ENCODE measurements at places on chromosomes 6 and 20.

- DNase-seq, result no peak
These were observed 337.7 kb downstream of the TPBG start for GRCh38 chr6:82701341-82701740.

DNA sequence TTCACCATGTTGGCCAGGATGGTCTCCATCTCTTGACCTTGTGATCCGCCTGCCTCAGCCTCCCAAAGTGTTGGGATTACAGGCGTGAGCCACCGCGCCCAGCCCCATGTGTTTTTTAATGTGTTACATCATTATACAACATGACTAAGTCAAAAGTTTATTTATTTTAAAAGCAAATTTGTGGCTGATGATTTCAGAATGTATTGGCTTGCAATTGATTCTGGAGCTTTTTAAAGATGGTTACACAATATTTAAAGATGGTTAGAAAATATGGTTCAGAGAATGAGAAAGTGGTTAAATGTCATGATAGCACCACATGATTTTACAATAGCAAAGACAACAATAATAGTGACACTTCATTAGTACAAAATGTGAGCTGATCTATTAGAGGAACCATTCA is 80.5 kb downstream of the SASH1 start:
- no peak for DNase-seq

GRCh38 chr6:17656644-17657043 is 50.1 kb downstream of the NUP153 start:
- no peak for DNase-seq

- DNase-seq, result no peak
These were observed 472 bp upstream of the PAQR8 start for GRCh38 chr6:52361414-52361944.

GRCh38 chr6:39061182-39061581 is 12.6 kb downstream of the GLP1R start:
- no peak for DNase-seq

DNA sequence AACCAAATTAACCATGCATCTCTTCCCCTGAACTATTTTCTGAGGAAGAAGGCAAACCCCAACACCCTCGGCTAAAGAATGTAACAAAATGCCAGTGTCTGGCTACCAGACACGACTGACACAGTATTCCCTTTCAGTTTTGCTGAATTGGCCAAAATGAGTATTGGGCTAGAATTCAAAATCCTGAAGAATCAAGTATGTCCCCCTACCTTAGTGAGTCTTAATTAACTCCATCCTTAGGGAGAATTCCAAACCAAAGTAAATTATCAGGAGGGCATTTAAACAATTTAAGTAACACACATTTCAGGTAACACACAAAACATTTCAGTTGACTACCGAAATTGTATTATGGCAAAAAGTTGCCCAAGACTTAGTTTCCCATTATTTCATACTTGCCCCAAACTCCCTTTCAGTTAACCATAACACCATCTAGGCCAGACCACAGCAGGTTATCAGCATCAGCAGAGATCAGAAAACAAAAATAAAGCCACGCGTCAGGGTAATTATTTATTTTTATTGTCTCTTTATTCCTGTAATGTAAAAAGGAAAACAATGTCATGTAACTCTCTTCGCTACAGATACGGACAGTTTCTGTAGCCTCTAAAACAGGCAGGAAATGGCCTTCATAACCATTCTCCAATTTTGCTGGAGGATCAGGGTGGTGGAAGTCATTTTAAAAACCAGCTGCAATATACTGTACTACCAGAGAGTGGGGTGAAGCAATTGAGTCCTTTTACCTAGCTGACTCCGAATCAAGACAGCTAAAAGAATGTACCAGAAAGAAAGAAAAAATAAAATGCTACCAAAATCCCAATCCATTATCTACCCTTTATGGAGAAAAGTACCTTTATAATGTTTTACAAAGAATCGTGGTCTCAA is 1.9 kb downstream of the SNX5 start:
- DNase-seq, result no peak

GRCh38 chr20:9021699-9022098 is 47.2 kb upstream of the PLCB4 start:
- no peak for DNase-seq

- DNase-seq, result no peak
These were observed 40.0 kb upstream of the ANKRD60 start for GRCh38 chr20:58268421-58268821.

- DNase-seq, result no peak
These were observed 12.8 kb upstream of the DUSP22 start for GRCh38 chr6:279341-280029.

DNA sequence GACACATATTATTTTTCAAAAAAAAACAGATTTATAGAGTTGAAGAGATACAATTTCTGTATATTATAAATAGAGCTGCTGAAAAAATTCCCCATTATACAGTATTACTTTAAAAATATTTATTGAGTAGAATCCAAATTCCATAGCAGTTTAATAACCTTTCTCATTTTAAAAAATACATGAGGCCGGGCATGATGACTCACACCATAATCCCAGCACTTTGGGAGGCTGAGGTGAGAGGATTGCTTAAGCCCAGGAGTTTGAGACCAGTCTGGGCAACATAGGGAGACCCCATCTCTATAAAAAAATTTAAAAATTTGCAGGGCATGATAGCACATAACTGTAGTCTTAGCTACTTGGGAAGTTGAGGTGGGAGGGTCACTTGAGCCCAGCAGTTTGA is 13.0 kb downstream of the ATRN start:
- no peak for DNase-seq

DNA sequence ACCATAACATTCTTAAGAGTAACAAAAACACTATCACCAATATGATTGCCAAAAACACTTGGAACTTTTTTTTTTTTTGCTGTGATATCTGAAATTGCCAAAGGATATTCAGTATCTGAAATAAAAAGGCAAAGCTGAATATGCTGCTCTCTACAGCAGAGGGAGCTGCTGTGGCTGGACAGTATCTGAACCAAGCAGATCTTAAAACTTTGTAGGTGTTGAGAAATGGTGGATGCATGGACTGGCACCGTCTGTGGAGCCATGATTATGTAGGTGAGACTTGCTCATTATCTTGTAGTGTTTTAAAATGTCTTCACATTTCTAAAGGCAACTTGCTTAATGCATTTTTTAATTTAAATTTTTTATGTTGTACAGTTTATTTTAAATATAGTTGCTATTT is 9.2 kb downstream of the PDCD2 start:
- DNase-seq, result no peak

DNA sequence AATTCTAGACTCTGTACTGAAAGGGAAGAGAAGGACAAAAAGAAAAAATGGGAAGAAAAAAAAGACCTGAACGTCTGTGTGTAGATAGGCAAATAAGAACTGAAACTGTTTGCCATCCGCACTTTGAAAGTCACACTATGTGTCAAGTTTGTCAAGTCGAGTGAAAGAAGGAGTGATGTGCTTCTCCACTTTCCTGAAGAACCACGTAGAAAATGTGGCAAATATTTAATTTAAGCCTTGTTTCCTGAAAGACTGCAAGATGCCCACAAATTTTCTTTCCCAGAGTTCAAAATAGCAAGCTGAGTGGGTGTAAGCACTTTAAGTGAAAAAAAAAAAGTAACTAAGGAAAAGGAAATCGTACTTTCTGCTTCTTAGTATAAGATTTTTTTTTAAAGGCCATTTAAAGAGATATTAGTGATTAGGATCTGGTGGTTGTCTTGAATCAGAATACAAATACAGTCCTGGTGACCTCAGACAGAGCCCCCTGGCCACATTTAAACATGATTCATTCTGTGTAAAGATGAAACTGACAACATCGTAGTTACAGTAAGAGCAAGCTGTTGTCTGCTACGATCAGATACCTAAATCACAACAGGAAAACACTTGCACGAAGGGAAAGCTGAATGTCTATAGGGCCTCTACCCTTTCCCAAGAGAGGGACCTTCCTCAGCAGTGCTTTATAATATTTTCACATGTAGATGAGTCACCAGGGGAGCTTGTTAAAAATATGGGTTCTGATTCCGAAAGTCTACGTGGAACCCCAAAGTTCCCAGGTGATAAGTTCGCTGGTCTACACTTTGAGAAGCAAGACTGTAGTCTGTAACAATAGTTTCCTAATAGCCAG is 102.3 kb downstream of the HIVEP2 start:
- no peak for DNase-seq

DNA sequence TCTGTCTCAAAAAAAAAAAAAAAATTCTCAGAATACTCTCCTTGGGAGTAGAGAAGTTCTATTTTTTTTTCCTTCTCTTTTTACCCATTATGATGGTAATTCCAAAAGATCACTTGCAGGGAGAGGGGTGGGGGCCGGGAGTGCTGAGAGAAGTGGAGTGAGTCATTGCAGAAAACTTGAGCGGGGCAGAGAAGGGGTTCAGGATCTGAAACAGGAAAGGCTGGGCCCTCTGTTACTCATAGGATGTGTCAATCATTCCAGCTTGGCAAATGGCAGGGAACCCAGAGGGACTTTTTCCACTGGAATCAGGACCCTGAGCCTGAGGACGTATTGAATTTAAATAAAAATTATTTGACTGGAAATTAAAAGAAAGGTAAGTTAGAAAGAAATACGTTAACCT is 111.4 kb upstream of the ARMC2 start:
- no peak for DNase-seq
